ENCODE measurements at places on chromosomes 13 and 19.
A peak's percentile ranks its signal among the peaks of the same experiment; 100 is the strongest.

- no peak for DNase-seq
Measured at GRCh38 chr13:88115976-88116375, 444.8 kb downstream of the SLITRK5 start.

DNA sequence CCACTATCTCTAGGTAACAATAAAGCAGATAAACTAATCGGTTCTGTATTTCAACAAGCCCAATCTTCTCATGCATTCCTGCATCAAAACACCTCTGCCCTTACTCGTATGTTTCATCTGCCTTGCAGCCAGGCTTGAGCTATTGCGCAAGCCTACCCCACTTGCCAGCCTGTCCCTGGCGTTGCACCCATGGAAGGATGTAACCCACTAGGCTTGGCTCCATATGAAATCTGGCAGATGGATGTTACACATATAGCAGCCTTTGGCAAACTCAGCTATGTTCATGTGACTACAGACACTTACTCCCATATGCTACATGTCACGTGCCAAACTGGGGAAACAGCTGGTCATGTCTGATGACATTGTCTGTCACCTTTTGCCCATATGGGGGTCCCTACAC lies 11.9 kb upstream of the ZNF549 start:
- DNase-seq = no peak

DNA sequence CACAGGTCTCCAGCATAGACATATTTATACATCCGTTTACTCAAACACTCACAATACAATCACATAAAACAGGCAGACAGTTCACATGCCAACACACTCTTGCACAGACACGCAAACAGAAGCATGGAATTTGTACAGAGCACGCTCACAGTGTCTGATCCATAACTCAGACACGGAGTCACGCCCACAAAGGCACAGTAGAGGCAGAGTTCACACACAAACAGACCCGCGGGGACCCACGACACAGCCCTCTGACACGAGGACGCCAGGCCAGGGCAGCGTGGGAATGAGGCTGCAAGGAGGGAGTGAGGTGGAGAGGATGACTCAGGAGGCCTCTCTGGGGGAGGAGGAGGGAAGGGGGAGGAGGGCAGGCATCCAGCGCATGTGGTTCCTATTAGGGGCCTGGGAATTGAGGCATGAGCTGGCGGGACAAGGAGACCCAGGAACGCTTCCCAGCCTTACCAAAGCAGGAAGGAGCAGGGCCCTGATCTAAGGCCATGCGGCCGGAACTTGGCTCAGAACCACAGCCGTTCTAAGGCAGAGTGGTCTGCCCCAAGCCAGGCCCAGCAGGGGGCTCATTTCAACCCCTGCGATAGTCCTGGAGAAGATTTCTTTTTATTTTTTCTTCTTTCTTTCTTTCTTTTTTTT lies 9.1 kb upstream of the OLFM2 start:
- DNase-seq = peak; percentile 26

- no peak for DNase-seq
Measured at GRCh38 chr13:42149136-42149535, 100.7 kb downstream of the DGKH start.

GRCh38 chr19:50202386-50202785 lies 1.0 kb upstream of the MYH14 start:
- no peak for DNase-seq

- no peak for DNase-seq
Measured at GRCh38 chr13:95182570-95183265, 118.5 kb downstream of the ABCC4 start.

DNA sequence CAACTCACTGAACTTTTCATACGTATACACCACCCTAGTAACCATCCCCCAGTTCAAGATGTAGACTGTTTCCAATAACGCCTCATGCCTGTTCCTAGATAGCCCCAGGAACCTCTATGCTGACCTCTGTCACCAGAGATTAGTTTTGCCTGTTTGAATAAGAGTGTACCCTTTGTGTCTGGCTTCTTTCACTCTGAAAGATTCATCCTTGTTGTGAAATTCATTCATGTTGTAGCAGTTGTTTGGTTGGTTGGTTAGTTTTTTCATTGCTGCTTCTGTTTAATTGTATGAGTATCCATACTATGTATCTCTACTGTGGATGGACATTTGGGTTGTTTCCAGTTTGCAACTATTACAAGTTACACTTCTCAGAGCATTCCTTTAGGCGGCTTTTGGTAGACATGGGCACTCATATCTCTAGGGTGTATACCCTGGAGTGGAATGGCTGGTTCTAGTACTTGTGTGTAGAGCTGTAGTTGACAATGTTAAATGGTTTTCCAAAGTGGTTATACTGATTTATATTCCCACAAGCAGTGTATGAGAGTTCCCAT lies 1.6 kb downstream of the RNASEH2B start:
- DNase-seq = peak; percentile 8

DNA sequence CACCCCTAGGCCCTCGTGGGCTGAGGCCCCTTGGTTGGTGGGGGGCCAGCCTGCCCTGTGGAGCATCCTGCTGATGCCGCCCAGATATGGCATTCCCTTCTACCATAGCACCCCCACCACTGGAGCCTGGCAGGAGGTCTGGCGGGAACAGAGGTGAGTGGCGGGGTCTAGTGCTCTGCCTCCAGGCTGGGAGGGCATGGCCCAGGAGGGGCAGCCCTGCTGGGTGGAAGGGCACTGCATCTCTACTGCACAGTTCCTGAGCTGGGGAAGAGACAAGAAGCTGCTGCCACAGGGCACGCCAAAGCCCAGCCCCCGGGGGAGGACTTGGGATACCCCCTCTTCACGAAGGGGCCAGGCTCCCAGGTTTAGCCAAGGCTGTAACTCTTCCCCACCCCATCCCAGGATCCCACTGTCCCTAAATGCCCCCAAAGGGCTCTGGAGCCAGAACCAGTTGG lies 2.4 kb upstream of the KMT2B start:
- DNase-seq = no peak

DNA sequence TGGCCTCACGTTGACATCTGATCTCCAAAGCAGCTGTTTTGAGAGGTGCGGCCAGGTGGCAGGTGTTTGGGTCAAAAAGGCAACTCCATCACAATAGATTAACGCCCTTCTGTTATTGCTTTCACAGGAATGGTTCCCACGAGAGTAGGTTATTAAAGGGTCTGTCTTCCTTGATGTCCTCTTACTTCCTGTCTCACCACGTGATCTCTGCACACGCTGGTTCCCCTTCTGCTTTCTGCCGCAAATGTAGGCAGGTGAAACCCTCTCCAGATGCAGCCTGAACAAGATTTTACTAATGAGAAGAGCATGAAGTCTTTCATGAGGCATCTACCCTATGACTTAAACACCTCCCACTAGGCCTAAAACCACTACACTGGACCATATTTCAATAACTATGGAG lies 22.8 kb upstream of the ZNF564 start:
- no peak for DNase-seq

DNA sequence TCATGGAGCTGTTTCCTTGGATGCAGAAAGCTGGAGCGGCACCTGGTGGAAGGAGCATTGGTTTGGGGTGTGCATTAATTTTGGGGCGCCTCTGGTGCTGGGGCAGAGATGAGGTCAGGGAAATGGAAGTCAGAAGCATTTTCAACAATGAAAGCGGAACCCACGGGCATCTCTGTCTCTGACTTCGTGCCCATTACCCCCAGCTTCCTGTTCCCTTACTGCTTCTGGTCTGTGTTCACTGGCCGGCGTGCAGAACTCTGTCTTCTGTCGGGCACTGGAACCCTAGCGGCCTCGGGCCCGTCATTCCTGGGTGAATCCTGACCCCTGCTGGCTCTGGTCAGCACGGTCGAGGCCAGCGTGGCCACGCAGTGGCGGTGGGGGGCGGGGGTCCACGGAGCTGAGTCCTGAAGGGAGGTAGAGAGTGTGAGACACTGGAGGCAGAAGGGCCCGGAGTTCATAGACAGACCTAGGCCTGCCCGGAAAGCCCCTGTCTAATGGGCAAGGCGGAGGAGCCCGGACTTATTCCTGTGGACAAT lies 7.9 kb upstream of the LINGO3 start:
- no peak for DNase-seq

GRCh38 chr13:54492995-54493394 lies 1464.4 kb downstream of the OLFM4 start:
- DNase-seq = no peak
